MG63 (cell line): ENCODE measurements at places on chromosomes 2 and 18. TPM values are rescaled to one million over a fixed set of nuclear protein-coding genes. Genes with fewer than 3 reads are reported as not detected.

- DNase-seq: no peak
Measured at GRCh38 chr2:53567073-53567472, 200.5 kb upstream of the CHAC2 start.

GRCh38 chr2:204434660-204435462, 110.4 kb upstream of the PARD3B start:
- DNase-seq: no peak

DNA sequence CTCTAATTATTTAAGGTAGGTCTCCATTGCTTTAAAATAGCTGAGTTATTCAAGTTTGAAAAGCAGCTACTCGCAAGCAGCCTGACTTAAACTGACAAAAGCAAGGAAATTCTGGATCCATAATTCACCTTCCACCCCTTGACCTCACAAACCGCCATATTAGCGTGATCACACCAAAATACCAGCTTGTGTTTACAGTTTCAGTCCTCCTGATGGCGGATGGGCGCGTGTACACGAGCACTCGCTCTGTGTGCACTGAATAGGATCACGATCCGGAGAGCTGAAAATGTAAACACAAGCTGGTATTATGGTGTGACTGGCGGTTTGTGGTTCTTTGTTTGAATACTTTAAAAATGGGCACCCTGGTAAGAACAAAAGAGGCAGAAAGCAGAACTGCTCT, 42.4 kb upstream of the PSMD14 start:
- no peak for DNase-seq

Gene CD28
- total RNA-seq: 0.10 TPM in 1 of 2 replicates, not detected in the other

DNA sequence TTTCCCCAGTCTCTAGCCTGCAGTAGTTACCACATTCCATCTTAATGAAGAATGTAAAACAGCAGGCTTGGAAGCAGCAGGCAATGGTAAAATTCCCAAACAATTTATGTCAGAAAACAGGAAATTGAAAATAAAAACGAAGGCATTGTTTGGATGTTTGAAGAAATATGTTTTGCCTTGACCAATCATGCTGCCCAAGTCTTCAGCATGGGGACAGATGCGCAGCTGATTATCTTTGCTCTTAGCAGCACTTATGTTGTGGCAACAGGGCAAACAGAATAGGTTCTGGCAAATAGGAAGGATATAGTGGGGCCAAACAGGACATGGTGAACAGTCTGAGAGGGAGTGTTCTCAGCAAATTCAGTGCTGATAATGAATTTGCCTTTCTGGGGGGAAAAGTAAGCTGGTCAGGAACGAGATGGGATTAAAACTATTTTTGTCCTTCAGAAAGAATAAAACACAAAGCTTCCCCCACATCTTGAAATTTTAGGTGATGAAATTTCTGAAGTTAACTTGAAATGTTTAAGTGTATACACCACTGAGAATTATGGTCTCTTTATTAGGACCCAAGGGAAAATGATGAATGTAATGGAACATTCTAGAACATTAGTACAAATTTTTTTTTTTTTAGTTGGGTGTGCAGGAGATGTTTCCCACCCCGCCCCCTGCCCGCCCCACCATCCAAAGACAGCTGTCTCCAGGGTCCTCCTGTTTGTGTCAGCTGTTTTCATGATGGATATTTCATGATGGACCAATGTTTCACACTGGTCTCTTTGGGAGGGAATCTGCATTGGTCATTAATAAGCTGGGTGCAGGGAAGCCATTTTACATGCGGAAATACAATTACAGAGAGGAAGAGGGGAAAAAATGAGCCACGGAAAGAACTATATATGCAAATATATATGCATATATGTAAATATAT, 239.5 kb upstream of the REV1 start:
- no peak for DNase-seq

Gene LOXL3
- 17.8 and 22.9 TPM in 2 replicates for total RNA-seq

DNA sequence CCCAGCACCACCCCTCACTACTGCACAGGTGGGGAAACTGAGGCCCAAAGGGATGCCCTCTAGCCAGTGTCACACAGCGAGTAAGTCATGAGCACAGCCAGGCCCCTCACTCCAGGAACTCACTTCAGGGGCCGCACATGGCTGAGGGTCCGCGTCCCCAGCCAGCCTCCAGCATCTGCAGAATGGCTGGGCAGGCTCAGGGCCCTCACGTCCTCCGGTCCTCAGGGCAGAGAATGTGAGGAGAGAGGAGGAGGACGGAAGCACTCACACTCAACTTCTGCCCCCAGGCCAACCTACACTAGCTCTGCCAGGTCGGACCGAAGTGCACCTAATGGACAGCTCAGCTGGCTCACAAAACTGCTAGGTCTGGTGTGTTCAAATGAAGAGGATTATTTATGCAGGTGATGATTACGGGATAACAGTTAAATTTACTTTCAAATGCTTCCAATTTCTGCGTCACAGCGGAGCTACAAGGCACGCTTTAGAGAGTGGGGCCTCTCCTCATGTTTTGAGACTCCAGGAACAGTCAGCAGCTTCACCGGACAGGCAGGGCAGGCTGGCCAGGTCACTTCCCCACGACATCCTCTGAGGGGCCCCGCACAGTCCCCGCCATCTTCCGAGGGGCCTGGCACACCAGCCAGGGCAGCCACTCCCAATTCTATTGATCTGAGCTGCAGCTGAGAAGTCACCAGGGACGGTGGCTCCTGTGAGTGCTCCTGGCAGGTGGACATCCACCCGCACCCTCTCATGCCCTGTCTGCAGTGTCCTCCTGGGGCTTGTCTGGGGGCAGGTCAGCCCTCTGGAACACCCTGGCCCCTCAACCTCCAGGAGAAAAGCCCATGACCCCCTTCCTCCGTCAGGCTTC, 26.5 kb downstream of the KIF1A start:
- no peak for DNase-seq
